ENCODE measurements at places on chromosomes 1 and 21. TPM values are rescaled to one million over a fixed set of nuclear protein-coding genes. Genes with fewer than 3 reads are reported as not detected.

Gene IL20
- not detected for total RNA-seq

Gene TNFRSF25
- 38.2 TPM for total RNA-seq

Gene RAB7B
- total RNA-seq, result 9.0 TPM

Gene KRTAP19-2
- total RNA-seq, result not detected

Gene SPATA45
- not detected for total RNA-seq

Gene RPTN
- total RNA-seq, result 1.9 TPM

Gene SYPL2
- total RNA-seq, result 14.7 TPM

Gene LRRC39
- total RNA-seq, result 31.4 TPM

Gene CHI3L1
- total RNA-seq, result 1.2 TPM

Gene DNM3
- 0.62 TPM for total RNA-seq

Gene LEFTY2
- 0.78 TPM for total RNA-seq

Gene TESK2
- 1.1 TPM for total RNA-seq

Gene OPTC
- total RNA-seq, result not detected

Gene ANXA9
- not detected for total RNA-seq

Gene FCRL5
- total RNA-seq, result not detected

Gene AMY1B
- not detected for total RNA-seq

Gene ZNF683
- not detected for total RNA-seq

Gene CSMD2
- total RNA-seq, result not detected

Gene DTL
- total RNA-seq, result 1.2 TPM

Gene CCDC30
- total RNA-seq, result 0.11 TPM

Gene LMX1A
- total RNA-seq, result not detected

Gene SPATA1
- 0.19 TPM for total RNA-seq

Gene TSPAN2
- total RNA-seq, result 0.51 TPM

Gene OR2M3
- not detected for total RNA-seq

Gene AMPD1
- 8.1 TPM for total RNA-seq

Gene NHLH1
- 0.51 TPM for total RNA-seq

Gene OR10K1
- total RNA-seq, result not detected

Gene DDR2
- total RNA-seq, result 65.3 TPM

Gene TMEM269
- total RNA-seq, result 0.03 TPM

Gene LDLRAD2
- total RNA-seq, result not detected

Gene KCNH1
- 9.3 TPM for total RNA-seq

Gene WNT3A
- total RNA-seq, result not detected

Gene XCL1
- total RNA-seq, result not detected

Gene TRIM63
- 18.6 TPM for total RNA-seq

Gene ST6GALNAC3
- total RNA-seq, result not detected

Gene CFHR4
- total RNA-seq, result not detected

Gene GPR3
- total RNA-seq, result 0.16 TPM

Gene IFI44L
- 41.6 TPM for total RNA-seq

Gene NUAK2
- total RNA-seq, result 0.70 TPM

Gene ACTL8
- not detected for total RNA-seq

Gene CCDC185
- not detected for total RNA-seq

Gene GRIK3
- total RNA-seq, result not detected

Gene APCS
- total RNA-seq, result not detected

Gene STMN1
- 179 TPM for total RNA-seq

Gene TCHH
- total RNA-seq, result not detected

Gene KCNT2
- total RNA-seq, result 1.1 TPM

Gene ATP1A2
- total RNA-seq, result 28.2 TPM

Gene TNFRSF18
- 0.47 TPM for total RNA-seq

Gene OR10J1
- not detected for total RNA-seq

Gene TYW3
- 13.3 TPM for total RNA-seq

Gene TMEM240
- not detected for total RNA-seq

Gene PIGC
- 25.7 TPM for total RNA-seq

Gene TTC22
- not detected for total RNA-seq

Gene NCAM2
- 1.8 TPM for total RNA-seq

Gene PCSK9
- 1.2 TPM for total RNA-seq

Gene CD53
- total RNA-seq, result not detected

Gene FAF1
- 60.2 TPM for total RNA-seq

Measured in myocyte (in vitro differentiated cells).